Activated CD8-positive, alpha-beta memory T cell treated with anti-CD3 and anti-CD28 coated beads for 1 hour (primary cell): ENCODE measurements at places on chromosomes 2 and 18.

DNA sequence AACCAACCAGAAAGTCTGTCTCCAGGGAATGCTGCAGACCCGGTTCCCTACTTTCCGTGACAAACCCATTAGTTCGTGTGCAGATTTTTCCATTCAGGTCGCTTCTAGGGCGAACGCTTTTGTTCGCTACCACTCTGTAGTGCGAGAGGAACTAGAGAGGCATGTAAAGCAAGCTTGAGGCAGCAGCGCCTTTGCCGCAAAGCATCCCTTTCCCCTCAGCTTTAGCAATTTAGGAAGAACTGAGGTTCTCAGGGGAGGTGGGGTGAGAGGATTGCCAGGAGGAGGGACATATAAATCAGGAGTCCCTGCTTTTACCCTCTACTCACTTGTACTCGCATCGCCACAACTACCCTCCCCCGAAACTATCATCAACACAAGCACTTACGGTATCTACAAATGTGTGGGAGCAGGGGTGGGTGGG is 748 bp upstream of the ZNF804A start:
- no peak for DNase-seq

GRCh38 chr2:217370391-217370790 is 510.5 kb upstream of the TNP1 start:
- no peak for DNase-seq

- DNase-seq, result no peak
These were observed 494.4 kb downstream of the FBXO15 start for GRCh38 chr18:73653251-73653650.

- DNase-seq, result no peak
These were observed 233.9 kb upstream of the SP5 start for GRCh38 chr2:170481201-170481600.

DNA sequence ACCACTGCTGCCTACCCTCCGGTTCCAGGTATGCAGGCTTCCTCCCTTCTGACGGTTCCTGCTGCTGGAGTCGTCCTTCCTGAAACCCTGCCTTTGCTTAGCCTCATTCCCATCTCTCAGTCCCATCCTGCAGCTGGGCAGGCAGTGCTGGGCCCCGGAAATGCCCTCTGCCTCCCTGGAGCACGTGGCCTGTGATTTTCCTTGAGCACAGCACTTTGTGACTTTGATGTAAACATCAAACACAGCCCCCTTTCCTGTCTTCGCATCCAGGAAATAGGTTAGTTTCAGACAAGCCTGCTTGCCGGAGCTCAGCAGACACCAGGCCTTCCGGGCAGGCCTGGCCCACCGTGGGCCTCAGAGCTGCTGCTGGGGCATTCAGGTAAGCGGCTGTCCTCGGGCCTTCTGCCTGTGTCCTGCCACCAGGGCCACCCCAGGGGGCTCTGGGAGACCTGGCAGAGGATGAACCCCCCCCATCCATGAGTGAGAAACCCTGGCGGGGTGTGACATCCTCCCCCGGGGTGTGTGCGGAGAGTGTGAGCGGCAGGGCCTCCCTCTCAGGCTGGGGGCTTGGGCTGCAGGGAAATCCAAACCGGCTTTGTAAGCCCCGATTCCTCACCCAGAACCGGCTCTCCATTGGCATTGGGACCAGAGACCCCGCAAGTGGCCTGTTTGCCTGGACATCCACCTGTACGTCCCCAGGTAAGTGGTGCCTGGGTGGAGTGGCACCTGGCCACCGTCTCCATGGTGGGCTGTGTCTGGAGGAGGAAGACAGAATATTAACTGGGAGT is at the start of gene ZAP70:
Gene ZAP70 (plus strand): TSS at position 281 of the 788 bp plus-strand sequence. CDS start 10,461 bp downstream, outside the sequence.
- peak; percentile 44 for DNase-seq

- DNase-seq, result no peak
These were observed 7.1 kb upstream of the SOS1 start for GRCh38 chr2:39127973-39128372.

DNA sequence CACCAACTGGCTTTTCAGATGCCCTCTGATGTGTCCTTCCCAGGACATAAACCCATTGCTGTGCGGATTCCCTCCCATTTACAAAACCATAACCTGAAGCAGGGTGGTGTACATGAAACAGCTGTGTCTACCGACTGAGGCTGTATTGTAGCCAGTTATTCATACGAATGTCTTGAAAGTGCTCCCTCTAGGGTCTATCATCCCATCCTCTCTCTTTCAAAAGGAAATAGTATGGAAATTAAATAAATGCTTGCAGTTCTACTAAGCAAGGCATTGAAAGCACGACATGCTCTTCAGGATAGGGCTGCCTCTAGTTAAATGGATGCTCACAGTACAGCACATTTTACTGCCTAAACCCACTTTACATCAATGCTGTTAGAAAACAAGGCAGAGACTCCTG is 112.2 kb upstream of the PXDN start:
- no peak for DNase-seq

DNA sequence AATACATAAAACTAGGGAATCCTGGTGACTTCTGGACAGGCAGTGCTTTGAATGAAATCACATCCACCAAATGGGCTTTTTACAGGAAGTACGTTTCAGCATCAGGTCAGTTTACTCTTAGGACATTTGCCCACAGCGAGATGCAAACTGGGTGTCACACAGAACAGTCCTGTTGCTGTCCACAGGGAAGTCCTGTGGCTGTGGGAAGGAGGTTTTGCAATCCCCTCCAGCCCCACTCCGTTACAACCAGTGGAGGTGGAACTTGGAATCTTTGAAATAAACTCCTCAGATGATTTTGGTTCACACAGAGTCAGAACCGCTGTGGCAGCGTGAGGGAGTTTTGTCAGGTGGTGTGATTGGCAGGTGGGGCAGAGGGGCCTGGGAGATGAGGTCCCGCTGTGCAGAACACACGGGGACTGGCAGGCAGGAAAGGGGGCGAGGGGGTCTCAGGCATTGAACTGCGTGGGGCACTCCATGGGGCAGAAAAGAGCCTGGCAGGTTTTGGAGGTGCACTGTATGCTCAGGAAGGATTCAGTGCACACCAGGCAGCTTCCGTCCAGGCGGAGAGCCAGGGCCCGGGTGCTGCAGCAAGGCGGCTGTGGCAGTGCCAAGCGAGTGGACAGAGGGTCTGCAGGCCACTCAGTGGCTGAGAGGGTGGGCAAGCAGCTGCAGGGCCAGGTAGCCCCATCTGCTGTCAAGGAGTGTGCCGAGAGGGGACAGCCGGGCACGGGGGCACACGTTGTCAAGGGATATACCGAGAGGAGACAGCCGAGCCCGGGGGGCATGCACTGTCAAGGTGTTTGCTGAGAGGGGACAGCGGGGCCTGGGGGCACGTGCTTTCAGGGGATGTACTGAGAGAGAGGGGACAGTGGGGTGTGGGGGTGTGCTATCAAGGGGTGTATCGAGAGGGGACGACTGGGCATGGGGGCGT is 148.7 kb downstream of the LDLRAD4 start:
- no peak for DNase-seq

- DNase-seq, result no peak
These were observed 65.3 kb downstream of the BIRC6 start for GRCh38 chr2:32422133-32422532.

- no peak for DNase-seq
These were observed 480.3 kb downstream of the BCL11A start for GRCh38 chr2:60073201-60073600.

- no peak for DNase-seq
These were observed 208.1 kb downstream of the NR4A2 start for GRCh38 chr2:156124458-156124857.

DNA sequence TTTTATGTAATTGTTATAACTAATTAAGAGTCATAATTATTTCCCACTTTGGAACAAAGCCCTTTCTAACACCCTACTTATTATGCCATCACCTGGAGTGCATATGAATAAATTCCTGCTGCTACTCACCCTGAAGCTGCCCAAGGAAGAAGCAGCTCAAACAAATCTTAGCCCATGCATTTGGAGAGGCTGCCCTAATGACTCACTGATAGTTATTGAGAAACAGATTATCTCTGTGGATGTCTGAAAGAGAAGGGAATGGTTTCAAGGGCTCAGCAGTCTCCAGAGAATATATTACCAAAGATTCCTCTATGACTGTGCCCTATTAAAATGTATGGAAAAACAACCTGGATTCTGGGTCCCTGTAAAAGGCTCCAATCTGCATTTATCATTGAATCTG is 81.0 kb downstream of the GPR39 start:
- no peak for DNase-seq

GRCh38 chr2:215370112-215370965 is 58.5 kb downstream of the ATIC start:
- DNase-seq, result no peak

DNA sequence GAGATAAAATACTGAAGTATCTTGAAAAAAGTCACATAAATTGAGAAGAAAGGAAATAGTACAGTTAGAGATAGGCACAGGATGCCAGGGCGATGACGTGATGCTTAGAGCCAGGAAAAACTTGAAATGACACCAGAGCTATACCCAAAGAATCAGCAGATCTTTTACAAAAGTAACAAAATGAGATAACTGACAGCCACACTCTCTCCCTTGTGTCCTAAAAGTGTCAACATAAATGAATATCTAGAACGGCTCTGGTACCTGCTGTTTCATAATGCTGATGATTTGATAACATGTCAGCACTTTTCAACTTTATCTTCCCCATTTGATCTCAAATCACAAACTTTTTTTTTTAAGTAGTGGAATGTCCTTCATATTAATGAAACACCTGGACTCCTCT is 45.6 kb upstream of the ZC3H15 start:
- DNase-seq, result no peak

DNA sequence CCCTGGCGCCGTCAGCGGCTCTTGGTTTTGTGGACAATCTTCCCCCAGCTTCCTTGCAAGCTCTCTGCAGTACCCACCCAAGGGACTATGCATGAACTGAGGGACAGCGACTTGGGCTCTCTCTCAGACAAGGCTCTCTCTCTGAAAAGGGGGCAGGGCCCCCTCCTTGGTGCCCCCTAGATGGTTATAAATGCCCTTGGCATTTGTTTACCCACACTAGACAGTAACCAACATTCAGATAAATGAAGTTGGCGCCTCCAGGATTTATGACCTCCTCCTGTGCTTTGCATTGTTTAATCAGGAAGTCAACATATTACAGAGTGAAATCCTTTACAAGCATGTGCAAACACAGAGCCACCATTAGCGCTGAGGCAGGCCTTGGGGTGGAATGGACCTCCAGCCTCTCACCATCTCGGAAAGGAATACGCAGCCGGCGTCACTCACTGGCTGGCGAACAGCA is 547.4 kb upstream of the ID2 start:
- no peak for DNase-seq

GRCh38 chr18:31356025-31356424 is 20.6 kb upstream of the DSG4 start:
- no peak for DNase-seq

DNA sequence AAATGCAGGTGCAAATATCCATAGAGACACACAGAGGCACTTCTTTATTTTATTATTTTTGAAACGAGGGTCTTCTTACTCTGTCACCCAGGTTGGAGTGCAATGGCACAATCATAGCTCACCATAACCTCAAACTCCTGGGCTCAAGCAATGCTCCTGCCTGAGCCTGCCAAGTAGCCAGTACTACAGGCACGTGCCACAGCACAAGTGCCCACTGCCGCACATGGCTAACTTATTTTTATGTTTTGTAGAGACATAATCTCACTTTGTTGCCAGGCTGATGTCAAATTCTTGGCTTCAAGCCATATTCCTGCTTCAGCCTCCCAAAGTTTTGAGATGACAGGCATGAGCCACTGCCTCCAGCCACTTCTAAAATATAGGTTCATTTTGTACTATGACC is 537.6 kb downstream of the THSD7B start:
- no peak for DNase-seq

DNA sequence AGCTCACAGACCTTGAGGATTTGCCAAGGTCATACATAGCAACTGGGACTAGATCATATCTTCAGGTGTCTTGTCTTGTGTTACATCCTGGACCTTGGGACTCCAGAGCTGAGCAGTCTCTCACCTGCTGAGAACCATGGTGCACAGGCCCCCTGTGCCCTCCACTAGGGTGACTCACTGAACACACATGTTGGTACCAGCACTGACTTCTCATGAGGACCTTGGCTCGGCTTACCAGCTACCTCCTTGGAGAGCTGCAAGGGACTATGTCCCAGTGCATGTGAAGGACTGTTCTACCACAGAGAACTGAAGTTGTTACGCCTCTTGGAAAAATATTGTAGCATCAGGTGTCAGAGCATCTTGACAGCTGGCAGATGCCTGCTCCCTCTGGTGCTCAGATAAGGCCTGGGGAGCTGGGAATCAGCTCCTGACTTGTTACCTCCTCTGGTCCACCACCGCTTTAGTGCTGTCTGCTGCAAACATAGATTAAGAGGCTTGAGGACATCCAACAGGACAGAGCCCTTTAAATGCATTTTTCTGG is 72.1 kb downstream of the WDSUB1 start:
- no peak for DNase-seq

GRCh38 chr2:224211791-224212190 is 172.7 kb upstream of the SERPINE2 start:
- no peak for DNase-seq

DNA sequence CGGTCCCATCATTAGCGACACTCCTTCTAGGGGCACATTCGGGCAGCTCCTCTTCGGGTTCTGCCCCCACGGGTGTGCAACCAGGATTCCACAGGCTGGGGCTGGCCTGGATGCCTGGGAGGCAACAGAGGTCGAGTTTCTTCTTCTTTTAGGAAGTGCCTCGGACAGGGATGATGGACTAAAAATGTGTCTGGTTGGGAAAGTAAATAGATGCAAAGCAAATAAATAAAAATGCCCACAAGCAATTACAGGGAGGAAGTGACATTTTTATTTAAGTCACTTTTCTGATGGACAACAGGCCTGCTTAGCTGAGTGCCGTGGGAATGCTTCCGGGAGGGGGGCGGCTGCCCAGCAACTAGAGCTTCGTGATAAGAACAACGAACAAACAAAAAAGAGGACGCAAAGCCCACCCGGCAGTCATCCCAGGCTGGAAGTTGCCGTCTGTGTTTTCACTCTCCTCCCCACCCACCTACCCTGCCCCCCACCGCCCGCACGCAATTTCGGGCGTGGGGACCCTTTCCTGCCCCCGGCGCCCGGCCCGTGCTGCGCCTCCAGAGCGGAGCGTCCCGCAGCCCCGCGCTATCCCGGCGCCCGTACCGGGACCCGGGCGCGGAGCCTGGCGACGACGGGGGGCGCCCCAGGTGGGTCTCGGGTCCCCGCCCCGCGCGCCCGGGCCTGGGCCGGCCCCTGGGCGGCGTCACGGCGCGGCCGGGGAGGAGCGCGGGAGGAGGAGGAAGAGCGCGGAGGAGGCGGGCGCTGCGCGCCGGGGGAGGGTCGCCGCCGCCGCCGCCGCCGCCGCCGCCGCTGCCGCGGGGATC is 412 bp upstream of the NCK2 start:
- DNase-seq, result no peak
